Activated CD8-positive, alpha-beta T cell treated with anti-CD3 and anti-CD28 coated beads for 36 hours (primary cell): ENCODE measurements at places on chromosomes 6 and 20. TPM values are rescaled to one million over a fixed set of nuclear protein-coding genes. Genes with fewer than 3 reads are reported as not detected.

DNA sequence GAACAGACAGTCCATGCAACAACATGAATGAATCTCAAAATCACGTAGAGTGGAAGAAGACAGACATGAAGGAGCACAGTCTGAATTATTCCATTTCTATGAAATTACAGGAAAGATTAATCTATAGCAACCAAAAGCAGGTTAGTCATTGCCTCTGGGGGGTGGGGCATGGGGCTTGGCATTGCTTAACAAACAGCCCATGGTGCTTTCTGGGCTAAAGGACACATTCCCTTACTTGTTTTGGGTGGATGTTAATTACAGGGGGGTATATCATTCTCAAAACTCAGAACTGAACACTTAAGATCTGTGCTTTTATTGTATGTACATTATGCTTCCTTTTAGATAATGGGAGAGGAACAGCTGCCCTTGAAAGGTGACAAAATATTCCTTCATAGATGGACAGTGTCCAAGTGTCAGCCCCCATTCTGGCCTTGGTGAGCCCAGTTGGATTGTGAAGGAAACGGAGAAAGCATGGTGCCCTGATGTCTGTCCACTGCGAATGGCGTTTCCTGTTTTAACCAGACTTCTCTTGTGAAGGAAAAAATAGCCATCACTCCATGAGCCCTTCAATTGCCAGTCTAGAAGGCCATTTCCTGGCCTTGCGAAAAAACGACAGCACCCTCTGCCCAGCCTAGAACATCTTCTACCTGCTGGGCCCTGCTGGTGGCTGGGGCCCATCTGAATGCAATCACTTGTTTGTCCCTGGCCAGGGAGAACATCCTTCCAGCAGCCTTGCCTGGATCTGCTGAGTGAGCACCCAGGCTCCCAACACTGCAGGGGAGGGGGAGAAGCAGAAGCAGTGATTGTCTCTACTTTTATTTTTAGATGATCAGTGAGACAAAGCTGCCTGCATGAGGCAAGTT lies 179.7 kb downstream of the BCAS1 start:
- DNase-seq, result peak; percentile 44
- H3K36me3 ChIP-seq, result peaks cover 3% of the 10 kb centered on the region
- H3K27me3 ChIP-seq, result no peaks in the 10 kb centered on the region
- H3K4me1 ChIP-seq, result peaks cover 72% of the 10 kb centered on the region

DNA sequence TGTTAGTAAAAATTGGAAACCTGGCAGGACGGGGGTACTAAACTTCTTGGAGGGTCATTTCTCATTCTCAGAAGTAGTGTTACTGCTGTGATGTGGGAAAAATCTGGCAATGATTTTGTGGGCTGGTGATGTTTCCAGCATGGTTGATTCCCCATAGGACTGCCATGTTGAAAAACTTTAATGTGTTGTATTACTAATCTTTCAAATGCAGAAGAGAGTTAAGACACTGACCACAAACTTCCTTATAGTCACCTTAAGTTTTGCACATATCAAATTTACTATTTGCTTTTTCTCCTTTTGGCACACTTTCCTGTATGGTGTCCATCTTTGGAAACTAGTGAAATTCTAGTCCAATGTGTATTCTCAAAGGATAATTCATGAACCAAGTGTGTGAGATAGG lies 236.2 kb upstream of the TAB2 start:
- H3K4me3 ChIP-seq, result no peak overlapping the region
- H3K36me3 ChIP-seq, result no peaks in the 10 kb centered on the region
- H3K4me1 ChIP-seq, result peaks cover 55% of the 10 kb centered on the region
- DNase-seq, result no peak
- no peaks in the 10 kb centered on the region for H3K27me3 ChIP-seq

DNA sequence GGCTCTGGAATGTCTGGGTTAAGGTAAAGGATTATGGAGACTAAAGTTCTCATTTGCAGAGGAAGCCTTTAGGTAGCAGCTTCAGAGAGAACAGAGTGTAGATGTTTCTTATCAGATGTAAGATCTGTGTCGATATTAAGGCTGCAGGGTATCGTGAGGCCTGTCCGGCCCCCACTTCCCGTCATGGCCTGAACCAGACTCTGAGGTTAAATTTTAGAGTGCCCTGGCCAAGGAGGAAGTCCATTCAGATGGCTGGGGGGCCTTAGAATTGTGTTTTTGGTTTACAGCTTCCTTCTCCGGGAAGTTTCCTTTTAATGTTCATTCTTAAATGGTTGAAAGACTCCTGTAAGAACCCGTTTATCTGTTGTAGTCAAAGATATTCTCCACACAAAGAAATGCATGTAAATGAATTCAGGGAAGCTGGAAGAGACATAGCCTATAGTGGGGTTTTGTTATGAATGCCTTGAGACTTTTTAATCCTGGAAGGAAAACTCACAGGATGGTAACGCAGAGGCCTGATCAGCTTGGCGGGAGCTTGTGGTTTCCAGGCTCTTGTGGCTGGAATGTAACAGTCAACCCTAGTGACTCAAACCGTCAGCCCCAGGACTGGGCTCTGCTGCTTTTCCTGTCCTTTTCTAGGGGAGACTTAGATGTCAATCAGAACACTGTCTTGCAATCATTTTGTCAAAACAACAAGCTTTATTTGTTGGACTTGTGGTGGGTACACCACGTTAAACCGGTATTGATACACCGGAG lies 34.7 kb downstream of the KIF25 start:
- H3K36me3 ChIP-seq, result no peaks in the 10 kb centered on the region
- H3K27ac ChIP-seq, result no peak overlapping the region
- peaks cover 17% of the 10 kb centered on the region for H3K27me3 ChIP-seq
- H3K4me3 ChIP-seq, result no peak overlapping the region
- DNase-seq, result no peak
- H3K4me1 ChIP-seq, result no peaks in the 10 kb centered on the region

DNA sequence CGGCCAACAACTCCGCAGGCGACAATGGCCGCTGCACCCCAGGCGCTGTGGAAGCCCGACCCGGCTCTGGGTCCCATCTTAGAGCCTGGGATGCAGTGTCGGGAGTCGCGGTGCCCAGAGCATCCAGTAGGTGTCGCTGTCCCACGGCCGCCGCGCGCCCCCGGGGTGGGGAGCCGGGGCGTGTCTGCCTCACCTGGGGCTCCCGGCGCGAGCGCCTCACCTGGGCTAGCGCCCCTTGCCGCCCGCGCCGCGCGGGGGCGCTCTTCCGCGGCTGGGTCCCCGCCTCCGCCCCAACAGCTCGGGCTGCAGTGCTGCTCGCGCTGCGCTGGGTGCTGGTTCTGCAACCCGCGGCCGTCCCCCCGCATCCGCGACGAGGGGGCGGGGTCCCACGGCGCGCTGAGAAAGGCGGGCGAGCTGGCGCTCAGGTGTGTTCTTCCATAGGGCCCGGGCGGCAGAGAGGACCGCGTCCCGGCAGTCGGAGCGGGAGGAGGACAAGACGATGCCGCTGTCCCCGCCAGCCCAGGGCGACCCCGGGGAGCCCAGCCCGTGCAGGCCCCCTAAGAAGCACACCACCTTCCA lies at the start of gene CRYBG1:
TSS of gene CRYBG1 (plus strand) at position 308 of the 579 bp plus-strand sequence. CDS start at position 500, 192 bp downstream.
- peaks cover 46% of the 10 kb centered on the region for H3K27me3 ChIP-seq
- H3K4me1 ChIP-seq, result peaks cover 10% of the 10 kb centered on the region
- H3K4me3 ChIP-seq, result peak within 1 kb of the TSS; percentile 68
- H3K27ac ChIP-seq, result no peak within 1 kb of the TSS

GRCh38 chr20:16311756-16312155 lies 261.5 kb downstream of the KIF16B start:
- no peak overlapping the region for H3K27ac ChIP-seq
- no peak overlapping the region for H3K4me3 ChIP-seq
- no peaks in the 10 kb centered on the region for H3K27me3 ChIP-seq
- H3K4me1 ChIP-seq, result no peaks in the 10 kb centered on the region
- peaks cover 19% of the 10 kb centered on the region for H3K36me3 ChIP-seq

- H3K27me3 ChIP-seq, result peaks cover 50% of the 10 kb centered on the region
- DNase-seq, result no peak
- H3K36me3 ChIP-seq, result no peaks in the 10 kb centered on the region
- peak overlapping the region; percentile 62 for H3K4me3 ChIP-seq
- H3K27ac ChIP-seq, result no peak overlapping the region
These were observed 828 bp downstream of the ADGRB3 start for GRCh38 chr6:68635706-68636513.

DNA sequence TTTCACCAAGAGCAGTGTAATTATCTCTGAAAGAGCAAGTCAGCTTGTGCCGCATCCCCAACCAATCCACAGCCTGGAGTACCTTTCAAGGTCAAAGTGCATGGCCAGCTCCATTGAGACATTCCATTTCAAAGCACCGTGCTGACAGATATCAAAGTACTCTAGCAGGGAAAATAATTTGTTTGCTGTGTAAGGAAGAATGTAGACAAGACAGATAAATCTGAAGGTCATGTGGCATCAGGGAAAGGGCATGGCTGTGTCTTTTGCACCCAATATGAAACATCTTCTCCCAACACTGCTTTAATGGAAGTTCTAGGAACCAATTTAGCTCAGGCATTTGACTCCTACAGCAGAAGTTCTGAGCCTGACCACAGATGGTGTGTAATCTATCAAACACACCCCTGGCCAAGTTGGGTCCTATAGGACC lies 242.7 kb upstream of the TAB2 start:
- no peak for DNase-seq
- H3K27ac ChIP-seq, result no peak overlapping the region
- H3K27me3 ChIP-seq, result no peaks in the 10 kb centered on the region
- no peaks in the 10 kb centered on the region for H3K36me3 ChIP-seq
- peaks cover 25% of the 10 kb centered on the region for H3K4me1 ChIP-seq

- no peaks in the 10 kb centered on the region for H3K4me1 ChIP-seq
- peaks cover 3% of the 10 kb centered on the region for H3K27me3 ChIP-seq
- H3K4me3 ChIP-seq, result no peak overlapping the region
- no peak overlapping the region for H3K27ac ChIP-seq
- no peaks in the 10 kb centered on the region for H3K36me3 ChIP-seq
- DNase-seq, result no peak
These were observed 79.0 kb upstream of the LAMA2 start for GRCh38 chr6:128803911-128804310.

GRCh38 chr6:18389479-18389878 lies 2.3 kb downstream of the RNF144B start:
- H3K27ac ChIP-seq, result no peak overlapping the region
- H3K27me3 ChIP-seq, result no peaks in the 10 kb centered on the region
- peaks cover 43% of the 10 kb centered on the region for H3K4me1 ChIP-seq
- no peak overlapping the region for H3K4me3 ChIP-seq
- no peak for DNase-seq

GRCh38 chr6:77010931-77011542 lies 452.3 kb downstream of the HTR1B start:
- H3K27ac ChIP-seq, result no peak overlapping the region
- H3K27me3 ChIP-seq, result no peaks in the 10 kb centered on the region
- no peak for DNase-seq
- H3K4me1 ChIP-seq, result no peaks in the 10 kb centered on the region
- H3K36me3 ChIP-seq, result no peaks in the 10 kb centered on the region

LMBRD1 gene
- 15.9 TPM for total RNA-seq

SLC39A7 gene
- 43.3 TPM for total RNA-seq

PGC gene
- not detected for total RNA-seq

RAET1L gene
- not detected for total RNA-seq
